Hypothalamus (tissue), 51 donors: ENCODE measurements at places on chromosomes 5 and 9.

GRCh38 chr5:141534492-141535213, 45.8 kb downstream of the PCDHGC5 start:
- DNase-seq = no peak

GRCh38 chr5:122155546-122155945, 26.2 kb downstream of the ZNF474 start:
- no peak for DNase-seq

DNA sequence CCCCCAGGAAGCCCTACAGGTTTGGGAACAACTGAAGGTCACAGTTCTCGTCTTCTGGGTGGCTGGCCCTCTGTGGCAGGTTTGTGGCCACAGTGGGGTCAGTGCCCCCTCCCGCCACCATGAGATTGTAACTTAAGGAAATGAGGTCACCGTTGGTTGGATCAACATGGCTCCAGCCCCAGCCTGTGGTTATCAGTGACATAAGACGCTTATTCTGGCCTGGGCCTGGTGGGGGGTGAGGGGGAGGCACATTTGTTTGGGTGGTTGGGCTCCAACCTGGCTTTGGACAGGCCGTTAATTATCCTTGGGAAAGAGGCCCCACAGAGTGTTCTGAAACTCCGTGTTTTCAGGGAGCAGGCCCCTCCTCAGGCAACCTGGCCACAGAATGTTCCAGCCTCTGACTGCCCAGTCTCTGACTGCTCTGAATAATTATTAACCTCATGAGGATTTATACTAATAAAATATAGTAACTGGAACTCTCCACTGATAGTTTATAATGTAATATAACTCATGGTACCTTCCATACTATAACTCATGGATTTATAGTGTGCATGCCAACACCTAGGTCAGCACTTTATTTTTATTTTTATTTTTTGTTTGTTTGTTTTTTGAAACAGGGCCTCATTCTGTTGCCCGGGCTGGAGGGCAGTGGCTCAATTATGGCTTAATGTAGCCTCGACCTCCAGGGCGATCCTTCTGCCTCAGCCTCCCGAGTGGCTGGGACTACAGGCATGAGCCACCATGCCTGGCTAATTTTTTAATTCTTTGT, 58.0 kb upstream of the RPL26L1 start:
- no peak for DNase-seq

DNA sequence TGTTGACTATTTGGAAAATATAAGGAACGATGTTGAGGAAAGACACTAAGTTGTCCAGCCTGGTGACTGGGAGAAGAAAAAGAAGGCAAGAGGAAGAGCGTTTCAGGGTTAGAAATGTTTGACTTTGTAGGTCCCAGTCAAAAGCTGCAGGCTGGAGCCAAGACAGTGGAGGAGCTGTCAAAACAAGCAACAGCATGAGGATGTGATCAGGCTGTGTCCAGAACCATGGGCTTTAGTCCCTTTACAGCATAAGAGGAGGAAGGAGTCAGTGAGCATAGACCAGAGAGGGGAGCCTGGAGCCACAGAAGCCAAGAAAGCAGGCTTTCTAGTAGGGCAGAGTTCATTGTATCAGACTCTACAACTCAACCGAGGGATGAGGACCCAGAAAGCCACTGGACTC, 658.5 kb downstream of the BNC2 start:
- no peak for DNase-seq

DNA sequence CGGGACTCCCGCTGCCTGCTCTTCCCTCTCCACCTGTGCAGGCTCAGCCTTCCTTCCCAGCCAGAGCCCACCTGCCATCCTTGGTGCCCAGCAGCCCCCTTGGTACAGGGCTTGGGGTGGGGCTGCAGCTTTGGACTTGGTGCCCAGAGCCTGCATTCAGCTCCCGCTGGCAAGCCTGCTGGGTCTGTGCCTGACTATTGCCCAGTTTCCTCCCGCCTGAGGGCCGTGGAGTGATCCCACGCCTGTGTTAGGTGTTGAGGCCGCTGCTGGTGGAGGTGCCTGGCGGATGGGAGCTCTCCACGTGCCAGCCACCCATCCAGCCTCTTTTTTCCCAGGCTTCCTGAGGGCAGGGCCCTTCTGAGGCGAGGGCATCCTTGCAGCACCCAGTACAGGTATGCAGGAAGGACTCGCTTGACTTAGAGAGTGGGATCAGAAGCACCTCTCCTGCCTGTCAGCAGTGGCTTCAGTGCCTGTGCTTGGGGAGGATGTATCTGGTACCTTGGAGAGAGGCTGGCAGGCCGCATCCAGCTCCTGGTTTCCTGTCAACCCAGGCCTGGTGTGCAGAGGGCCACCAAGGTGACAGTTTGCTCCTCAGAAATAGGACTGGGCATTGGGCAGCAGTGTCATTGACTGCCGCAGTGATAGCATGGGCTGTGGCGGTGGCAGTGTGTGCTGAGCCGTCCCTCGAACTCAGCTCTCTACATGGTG, 7.8 kb downstream of the RXRA start:
- no peak for DNase-seq
